ENCODE measurements at places on chromosomes 1 and 21.
A peak's percentile ranks its signal among the peaks of the same experiment; 100 is the strongest.

DNA sequence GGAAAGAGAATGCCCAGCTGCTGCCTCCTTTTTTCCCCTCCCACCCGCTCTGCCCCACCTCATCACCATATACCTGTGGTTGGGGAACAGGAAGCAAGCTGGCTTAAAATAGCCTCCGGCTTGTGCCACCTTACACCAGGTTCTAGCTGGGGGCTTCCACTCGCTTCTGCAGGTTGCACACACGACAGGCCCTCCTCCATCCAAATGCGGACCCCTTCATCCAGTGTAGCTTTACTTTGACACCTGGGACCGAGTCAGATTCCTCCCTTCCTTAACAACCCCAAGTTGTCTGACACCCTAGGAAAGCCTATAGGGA lies 14.6 kb downstream of the BLACAT1 start:
- DNase-seq: no peak

DNA sequence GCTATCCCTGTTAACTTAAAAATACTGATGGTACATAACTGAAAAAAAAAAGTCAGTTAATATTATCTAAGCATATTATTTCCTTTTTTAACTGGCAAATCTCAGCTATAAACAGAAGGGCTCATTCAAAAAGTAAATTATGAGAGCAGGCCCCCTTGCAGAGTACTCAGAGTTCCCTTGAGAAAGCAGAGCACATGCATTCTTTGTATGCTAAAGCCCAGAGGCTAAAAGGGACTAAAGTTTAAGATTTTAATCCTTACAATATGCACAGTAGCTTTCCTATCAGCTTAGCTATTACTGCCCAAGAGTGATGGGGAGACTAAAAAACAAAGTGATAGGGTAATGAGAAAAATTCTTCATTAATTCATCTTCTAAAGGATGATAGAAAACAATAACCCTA lies 18.5 kb downstream of the SLC16A1 start:
- no peak for DNase-seq

- no peak for DNase-seq
These were observed 13.3 kb upstream of the CAPN8 start for GRCh38 chr1:223678841-223679240.

- DNase-seq: no peak
These were observed 3.1 kb upstream of the ARHGEF2 start for GRCh38 chr1:155981266-155982088.

GRCh38 chr1:70627910-70628309 lies 216.8 kb downstream of the CTH start:
- no peak for DNase-seq

DNA sequence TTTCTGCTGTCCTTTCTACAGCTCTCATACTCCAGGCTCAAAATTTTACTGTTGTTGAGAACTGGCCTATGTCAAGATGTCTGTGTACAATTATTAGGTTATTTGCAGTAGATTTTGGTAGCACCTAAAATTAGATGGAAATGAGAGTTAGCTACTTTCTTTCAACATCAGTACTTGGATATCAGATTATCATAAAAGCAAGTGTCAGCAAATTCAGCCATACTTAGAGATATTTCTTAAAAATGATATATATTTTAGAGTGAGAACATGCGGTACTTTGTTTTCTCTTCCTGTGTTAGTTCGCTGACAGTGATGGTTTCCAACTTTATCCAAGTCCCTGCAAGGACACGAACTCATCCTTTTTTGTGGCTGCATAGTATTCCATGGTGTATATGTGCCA lies 351.8 kb upstream of the LRRC7 start:
- DNase-seq: no peak

GRCh38 chr21:45312296-45312695 lies 24.6 kb upstream of the POFUT2 start:
- no peak for DNase-seq

- DNase-seq: peak; percentile 29
These were observed 56.3 kb downstream of the ZP4 start for GRCh38 chr1:237834461-237834860.

Measured in hindlimb muscle (tissue), 1 donor.